ENCODE measurements at places on chromosomes 1 and 21. TPM values are rescaled to one million over a fixed set of nuclear protein-coding genes. Genes with fewer than 3 reads are reported as not detected.

DNA sequence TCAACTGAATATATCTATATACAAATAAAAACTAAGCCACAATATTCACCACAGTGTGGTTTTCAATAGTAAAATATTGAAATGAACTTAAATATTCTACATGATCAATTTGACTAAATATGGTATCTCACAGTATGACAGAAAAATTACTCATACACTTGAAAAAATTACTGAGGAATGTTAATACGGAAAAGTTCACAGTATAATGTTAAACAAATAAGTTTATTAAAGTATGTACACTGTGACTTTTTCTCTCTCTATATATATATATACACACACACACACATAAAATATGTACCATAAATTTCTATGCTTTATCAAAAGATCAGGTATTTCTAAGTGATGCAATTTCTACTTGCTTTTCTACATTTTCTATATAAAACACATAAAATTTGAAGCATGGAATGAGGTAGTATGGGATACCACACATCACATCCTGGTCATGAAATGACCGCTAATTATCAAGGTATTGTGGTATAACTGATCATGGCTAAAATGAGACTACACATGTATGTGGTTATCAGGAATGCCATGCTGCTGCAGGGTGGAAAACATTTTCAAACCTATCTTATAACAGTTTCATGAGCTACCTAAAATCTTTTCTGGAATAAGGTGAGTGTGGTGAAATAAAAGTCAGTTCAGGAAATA lies 102.3 kb downstream of the CDC42BPA start:
- DNase-seq = no peak

GRCh38 chr1:101522486-101522885 lies 285.7 kb downstream of the S1PR1 start:
- no peak for DNase-seq

DNA sequence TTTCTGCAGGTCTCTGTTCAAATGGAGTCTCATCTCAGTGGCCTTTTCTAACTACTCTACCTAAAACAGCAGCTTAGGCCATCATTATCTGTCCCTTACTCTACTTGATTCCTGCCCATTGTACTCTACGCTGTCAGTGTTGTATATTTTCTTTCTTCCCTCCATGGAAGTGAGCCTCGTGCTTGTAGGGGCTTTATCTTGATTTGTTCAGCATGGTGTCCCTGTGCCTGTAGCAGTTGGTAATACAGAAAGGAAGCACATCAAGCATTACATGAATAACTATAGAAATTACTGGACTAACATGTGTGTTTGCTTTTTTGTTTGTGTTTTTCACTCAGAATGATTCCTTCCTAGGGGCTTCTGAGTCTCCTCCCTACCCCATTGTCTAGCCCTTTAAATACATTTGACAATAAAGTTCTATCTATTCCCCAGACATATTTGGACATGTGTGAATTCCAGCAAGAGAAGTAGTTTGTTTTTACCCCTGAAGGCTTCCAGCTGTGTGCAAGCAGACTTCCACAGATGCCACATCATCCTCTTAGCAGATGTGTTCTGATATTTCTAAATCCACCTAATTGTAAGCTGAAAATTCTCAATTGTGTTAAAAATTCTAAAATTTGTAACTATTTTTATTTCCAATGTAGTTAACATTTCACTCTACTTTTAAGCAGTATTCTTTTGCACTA lies 40.3 kb downstream of the PRMT2 start:
- DNase-seq = peak; percentile 25

DNA sequence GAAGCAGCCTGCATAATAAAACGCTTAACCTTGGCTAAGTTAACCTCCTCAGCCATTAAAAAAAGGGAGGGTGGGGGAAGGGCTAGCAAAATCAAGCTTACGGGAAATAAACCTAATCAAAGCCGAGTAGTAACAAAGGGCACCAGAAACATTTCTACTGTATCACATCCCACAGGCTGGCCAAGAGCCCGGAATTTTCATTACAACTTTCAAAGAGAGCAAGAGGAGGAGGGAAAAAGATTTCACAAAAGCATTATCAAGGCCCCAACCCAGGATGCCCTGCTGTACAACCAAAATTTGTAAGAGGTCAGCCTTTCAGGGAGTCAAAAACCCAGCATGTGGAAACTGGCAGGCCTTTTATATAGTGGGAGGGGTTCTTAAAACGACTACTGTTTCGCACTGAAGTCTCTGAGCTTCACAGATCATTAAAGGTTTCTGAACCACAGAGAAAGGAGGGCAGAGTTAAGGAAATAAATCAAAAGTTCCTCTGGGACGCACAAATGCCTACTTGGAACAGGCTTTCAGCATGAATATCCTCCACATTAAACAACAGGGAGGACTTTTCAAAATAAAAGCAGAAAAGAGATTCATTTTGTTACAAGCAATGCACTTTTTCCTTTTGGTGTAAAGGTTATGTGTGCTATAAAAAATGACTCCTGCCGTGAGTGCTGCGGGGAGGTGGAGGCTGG lies 90.4 kb downstream of the SLC45A1 start:
- DNase-seq = peak; percentile 74

DNA sequence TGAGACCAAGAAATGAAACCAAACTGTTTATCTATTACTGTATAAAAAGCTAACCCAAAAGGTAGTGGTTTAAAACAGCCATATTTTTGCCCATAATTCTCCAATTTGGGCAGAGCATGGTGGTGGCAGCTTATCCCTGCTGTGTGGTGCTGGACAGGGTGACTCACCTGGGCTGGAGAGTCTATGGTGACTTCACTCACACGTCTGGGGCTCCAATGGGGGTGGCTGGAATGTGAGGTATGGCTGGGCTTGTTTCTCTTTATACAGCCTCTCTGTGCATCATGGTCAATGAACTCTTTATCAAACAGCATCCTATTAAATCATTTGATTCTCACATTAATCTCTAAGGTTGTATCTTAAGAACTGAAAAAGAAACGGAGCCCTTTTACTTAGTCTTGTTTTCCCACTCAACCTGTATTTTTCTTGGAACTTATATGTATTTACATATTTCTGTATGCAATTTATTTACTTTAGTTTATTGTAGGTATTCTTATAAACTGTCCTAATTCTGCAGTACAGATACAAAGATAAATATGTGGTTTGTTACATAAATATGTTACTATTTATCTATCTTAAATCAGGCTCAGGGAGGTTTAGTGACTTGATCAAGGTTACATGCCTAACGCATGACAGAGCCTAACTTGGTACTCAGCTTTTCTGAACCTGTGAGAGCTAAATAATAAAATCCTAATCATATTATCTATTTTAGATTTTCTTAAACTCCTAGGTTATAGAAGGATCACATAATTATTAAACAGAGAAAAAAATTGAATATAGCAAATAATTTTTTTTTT lies 37.5 kb upstream of the WLS start:
- peak; percentile 49 for DNase-seq

- no peak for DNase-seq
Measured at GRCh38 chr1:95230768-95231191, 3.2 kb upstream of the RWDD3 start.

DNA sequence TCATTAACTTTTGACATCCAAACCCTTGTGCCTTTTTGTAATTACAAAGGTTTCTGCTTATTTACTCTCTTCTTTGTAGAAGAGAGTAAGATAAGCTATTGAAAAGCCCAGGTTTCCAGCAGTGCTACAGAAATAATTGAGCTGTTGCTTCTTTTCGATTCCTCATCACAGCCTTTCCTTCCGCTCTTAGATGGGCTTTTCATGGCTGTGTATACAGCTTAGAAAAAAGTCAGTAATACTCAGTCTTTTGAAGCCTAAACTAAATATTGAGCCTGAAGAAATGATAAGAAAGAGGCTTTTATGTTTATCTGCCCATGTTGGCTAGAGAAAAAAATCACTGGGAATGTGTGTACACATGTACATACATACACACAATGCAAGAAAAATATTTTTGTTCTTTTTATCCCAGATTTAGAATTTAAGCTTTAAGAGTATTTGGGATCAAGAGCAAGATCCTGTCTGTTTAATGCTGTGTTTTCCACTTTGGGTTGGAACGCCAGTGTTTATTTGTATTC lies 172.4 kb downstream of the VPS13D start:
- DNase-seq = no peak

DNA sequence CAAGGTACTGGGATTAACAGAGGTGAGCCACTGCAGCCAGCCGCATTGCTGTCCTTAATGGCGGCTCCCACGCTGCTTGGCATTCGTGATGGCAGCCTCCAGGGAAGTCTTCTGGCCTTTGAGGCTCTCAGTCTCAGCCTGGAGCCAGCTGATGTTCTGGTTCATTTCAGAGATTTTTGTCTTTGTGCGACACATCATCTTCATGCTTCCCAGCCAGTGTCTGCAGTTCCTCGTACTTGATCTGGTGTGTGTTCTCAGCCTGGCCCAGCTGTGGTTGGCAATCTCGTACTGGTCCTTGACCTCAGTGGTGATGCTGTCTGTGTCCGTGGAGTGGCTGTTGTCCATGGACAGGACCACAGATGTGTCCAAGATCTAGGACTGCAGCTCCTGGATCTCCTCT lies 11.7 kb downstream of the SNRPE start:
- no peak for DNase-seq

DNA sequence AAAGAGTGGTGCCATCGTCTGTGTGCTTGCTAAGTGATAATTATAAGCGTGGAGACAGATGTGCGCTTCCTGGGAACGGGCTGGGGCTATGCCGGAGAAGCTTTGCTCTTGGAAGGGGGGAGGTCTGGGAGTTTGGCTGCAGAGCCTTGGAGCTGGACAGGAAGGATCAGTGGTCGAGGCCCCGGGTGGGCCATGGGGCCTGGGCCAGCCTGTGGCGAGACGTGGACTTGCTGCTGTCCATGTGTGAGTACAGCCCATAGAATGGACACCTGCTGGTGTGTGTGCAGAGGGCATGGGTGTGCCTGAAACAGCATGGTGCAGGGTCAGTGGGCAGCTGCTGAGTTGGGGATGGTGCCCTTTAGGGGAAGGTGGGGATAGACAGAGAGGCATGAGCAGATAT lies 121.3 kb downstream of the PCBP3 start:
- DNase-seq = no peak

DNA sequence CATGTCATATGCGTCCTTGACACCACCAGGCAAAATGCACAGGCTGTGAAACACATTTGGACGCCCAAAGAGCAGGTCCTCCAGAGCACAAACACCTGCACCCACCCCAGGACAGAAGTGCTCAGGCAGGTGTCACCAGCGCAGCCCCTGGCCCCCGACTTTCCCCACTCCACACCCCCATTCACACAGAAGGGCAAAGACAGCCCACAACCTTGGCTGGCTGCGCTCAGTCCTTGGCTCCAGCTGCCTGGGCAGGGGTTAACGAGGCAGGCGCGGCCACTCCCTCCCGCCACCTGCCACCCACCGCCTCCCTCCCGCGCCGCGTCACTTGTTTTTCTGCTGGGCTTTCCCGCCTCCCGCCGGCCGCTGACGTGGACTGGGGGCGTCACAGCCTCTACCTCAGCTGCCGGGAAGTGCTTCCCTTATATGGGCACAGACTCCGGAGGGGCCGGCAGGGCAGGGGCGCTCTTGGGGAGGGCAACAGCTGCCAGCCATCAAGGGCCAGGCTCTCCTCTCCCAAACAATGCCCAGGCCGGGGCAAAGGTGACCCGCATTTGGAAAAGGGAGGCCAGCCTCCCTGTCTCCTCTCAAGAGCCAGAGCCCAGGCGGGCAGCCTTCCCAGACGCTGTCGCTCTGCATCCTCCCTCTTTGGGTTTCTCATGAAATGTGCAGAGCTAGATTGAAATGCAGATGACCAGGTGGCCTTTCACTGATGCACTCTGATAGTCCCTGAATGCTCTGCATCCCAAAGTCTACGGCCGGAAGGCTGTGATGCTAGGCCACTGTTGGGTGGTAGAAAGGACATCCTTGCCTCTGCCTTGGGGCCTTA lies 14.8 kb upstream of the BTG2 start:
- DNase-seq = peak; percentile 82

GRCh38 chr1:96721416-96722160 lies at the start of gene PTBP2:
TSS of gene PTBP2 (plus strand) at chr1:96721784. CDS start at chr1:96721865, 81 bp downstream.
- peak; percentile 74 for DNase-seq

GRCh38 chr1:221166559-221167318 lies 287.5 kb downstream of the HLX start:
- no peak for DNase-seq

DNA sequence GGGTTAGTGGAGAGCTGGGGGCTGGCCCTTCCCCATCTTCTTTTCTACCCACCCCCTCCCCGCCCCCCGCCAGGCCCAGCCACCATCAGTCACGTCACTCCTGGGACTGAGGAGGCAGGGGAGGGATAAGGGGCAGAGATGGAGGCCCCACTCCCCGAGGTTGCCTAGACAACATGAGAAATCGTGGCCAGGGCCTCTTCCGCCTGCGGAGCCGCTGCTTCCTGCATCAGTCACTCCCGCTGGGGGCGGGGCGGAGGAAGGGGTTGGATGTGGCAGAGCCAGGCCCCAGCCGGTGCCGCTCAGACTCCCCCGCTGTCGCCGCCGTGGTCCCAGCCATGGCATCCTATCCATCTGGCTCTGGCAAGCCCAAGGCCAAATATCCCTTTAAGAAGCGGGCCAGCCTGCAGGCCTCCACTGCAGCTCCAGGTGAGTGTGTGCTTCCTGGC lies 1.2 kb downstream of the AMPD2 start:
- peak; percentile 85 for DNase-seq

DNA sequence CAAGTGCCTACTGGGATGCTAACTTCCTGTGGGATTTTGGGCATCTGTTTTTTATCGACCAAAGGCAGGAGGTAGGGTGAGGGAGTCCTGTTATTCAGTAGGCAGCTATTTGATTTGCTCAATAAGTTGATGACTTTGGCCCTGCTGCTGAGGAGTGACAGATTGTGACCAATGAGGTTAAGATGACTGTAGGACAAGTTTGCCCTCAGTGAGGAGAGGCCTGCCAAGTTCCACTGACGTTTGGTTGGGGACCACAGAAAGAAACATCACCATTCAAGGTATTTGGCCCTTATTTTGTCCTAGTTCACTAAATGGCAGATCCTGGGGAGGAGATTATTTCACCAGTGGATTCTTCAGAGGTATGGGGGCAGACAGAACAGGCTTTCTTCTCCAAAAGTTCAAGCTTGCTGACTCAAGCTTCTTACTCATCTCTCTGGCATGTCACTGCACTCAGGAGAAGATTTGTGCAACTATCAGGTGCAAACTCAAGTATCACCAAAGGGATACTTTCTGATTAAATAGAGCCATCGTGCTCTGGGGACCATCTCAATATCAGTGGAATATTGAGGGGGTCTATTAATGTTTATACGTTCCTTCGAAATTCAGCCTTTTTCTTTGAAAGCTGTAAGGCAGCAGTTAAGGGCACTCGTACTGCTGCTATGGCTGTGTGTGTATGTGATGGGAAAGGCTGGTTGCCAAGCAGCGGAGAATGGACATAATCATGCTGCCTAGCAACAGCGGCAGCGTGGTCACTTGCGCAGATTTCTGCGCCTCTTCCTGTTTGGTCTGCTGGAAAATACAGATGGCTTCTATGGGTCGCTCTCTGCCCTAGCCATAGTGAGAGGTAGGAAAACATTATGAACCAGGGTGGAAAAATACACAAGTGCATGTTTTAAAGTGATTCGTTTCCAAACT lies 78.7 kb downstream of the PBX1 start:
- DNase-seq = peak; percentile 34

Gene PLEKHM2
- 31.9 TPM for total RNA-seq

Gene FHAD1
- not detected for total RNA-seq

Gene CD247
- not detected for total RNA-seq

Gene OR2AK2
- not detected for total RNA-seq

Gene LCK
- not detected for total RNA-seq

Gene ABCG1
- total RNA-seq = not detected

Gene IGSF9
- not detected for total RNA-seq

Gene C1orf87
- total RNA-seq = not detected

Gene CELSR2
- total RNA-seq = 0.17 TPM

Gene S100A16
- total RNA-seq = 705 TPM

All from LHCN-M2 (cell line).